GM19239 (cell line): ENCODE measurements at places on chromosomes 16 and 17.

GRCh38 chr17:15931394-15931793, 13.5 kb upstream of the ADORA2B start:
- DNase-seq, result no peak

DNA sequence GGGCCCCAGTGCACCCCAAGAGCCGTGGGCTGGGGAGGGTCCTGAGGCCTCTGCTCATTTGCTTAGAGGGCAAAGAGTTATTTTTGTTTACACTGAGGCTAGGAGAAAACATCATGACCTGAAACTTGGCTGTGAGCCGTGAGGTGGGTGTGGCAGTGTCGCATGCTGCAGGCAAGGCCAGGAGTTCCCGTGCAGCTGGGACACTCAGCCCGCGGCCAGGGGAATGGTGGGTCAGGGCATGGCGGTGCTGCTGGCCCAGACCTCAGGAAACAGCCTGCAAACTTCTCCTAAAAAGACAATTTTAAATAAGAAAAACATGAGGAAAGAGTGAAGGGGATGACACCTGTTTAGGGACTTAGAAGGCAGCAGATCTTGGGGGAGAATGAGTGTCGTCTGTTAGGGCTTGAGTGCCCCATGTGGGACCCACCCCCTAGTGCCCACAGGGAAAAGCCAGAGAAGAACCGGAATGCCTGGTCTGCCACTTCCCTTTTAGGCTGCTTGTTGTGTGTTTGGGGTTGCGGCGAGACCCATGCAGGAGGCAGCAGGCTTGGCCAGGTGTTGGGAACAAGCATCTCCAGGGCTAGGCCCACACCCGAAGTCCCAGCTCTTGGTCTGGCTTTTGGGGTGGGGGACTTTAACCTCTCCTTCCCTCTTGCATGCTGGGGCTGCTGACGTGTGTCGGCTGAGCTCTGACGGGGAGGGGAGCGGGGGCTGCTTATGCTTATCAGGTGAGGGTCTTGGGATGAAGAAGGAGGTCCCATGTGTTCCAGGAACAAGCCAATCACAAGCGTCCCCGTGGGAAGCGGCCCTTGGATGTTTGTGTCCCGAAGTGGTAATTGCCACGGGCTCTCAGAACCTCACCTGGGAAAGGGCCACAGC, 80.9 kb upstream of the GNG13 start:
- no peak for DNase-seq

GRCh38 chr17:38724337-38724988, 5.7 kb upstream of the CISD3 start:
- no peak for DNase-seq

- DNase-seq, result no peak
These were observed 4.8 kb downstream of the DPEP3 start for GRCh38 chr16:67975321-67976105.

- DNase-seq, result no peak
These were observed 20.2 kb downstream of the CA10 start for GRCh38 chr17:52138350-52138749.

DNA sequence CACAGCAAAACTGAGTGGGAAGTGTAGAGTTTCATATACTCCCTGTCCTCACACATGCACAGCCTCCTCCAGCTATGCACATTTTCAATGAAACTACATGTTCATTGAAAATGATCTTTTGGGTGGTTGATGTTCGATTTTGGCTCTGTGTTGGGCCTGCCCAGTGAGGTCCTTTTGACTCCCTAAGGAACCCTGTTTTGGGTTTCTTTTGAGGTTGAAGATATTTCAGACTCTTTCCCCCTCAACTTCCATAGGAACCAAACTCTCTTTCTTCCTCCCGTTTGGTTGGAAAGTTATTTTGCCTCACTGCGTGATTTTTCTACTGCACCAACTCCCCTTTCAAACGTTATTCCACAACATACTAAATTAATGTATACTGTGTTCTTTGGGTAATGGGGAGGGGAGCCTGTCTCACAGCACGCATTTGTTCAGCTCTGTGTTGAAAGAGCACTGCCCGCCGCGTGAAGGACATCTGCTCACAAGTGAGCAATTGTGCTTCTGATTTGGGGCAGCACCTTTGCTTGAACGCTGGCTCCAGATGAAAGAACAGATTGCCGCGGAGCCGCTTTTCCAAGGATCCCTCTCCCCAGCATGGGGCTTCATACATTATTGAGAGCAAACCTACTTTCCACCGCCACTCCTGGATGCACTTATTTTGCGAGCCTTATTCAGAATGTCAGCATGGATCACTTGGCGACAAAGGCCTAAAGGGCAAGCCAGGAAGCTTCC, 385.9 kb downstream of the WWOX start:
- DNase-seq, result no peak

GRCh38 chr17:32174889-32175288, 32.6 kb downstream of the RHOT1 start:
- no peak for DNase-seq

DNA sequence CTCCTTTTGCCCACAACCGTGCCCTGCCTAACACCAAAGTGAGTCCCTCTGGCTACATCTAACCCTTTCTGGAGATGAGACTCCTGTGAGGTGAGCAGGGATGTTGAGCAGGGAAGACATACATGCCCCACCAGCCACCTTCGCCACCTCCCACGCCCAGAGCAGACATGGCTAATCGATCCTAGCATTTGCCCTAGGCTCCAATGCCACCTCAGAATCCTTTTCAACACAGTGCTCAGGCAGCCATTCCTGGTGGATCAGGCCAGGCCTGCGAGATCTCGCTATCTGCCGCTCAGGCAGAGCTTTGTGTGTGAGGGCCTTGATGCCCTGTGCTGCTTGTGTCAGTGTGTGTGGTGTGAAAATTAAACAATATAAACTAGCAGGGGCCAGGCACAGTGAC, 21.0 kb downstream of the SCGB1C2 start:
- no peak for DNase-seq

DNA sequence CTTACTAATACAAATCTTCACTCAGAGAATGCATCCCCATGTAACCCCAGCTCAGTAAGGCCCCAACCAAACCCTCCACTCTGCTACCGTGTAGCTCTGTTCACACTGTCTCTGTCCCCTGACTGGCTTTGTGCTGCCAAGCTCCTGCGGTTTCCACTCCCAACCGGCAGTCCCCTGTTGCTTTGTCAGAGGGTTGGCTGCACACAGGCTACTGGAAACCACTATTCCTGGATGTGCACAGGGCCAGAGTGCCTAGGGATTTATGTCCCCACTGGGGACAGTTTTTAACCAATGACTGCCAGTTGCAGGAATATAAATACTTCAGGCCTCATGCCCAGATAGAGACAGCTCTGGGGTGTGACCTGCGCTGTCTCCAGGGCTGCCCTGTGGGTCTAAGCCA, 157.1 kb upstream of the C16orf82 start:
- no peak for DNase-seq

GRCh38 chr16:71373073-71373472, 14.6 kb downstream of the CALB2 start:
- DNase-seq, result no peak

DNA sequence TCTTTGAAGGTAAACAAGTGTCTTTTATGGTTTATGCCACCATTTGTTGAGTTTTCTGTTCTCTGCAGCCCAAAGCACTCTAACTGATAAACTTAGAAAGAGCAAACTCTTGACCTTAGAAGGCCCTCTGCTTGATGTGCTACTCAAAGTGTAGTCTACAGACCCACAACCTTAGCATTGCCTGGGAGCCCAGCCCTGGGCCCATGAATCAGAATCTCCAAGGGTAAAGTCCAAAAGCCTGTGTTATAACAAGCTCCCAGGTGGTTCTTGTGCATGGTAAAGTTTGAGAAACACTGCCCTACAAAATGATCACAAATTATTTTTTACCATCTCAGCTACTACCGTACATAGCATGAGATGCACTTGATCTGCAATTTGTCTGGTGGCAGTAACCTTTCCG, 6.0 kb downstream of the TOX3 start:
- no peak for DNase-seq

DNA sequence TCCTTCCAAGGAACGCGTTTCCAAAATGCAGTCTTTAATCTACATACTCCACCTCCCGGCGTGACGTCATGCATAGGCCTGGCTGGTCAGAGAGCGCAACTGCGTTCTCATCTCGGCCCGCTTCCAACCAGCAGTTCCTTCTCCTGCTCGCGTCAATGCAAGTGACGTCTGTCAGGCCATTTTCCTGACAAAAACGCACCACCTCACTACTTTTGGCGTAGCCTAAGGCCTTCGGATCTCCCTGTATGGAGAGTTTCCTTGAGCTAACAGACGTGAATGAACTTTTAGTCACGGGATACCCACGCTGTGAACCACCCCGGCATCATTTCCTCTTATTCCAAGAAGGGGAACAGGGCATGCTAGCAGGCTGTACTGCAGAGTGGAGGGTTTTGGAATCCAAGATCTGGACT, 25.0 kb downstream of the TEX14 start:
- no peak for DNase-seq

GRCh38 chr17:6753006-6753445, 2.8 kb upstream of the XAF1 start:
- no peak for DNase-seq

DNA sequence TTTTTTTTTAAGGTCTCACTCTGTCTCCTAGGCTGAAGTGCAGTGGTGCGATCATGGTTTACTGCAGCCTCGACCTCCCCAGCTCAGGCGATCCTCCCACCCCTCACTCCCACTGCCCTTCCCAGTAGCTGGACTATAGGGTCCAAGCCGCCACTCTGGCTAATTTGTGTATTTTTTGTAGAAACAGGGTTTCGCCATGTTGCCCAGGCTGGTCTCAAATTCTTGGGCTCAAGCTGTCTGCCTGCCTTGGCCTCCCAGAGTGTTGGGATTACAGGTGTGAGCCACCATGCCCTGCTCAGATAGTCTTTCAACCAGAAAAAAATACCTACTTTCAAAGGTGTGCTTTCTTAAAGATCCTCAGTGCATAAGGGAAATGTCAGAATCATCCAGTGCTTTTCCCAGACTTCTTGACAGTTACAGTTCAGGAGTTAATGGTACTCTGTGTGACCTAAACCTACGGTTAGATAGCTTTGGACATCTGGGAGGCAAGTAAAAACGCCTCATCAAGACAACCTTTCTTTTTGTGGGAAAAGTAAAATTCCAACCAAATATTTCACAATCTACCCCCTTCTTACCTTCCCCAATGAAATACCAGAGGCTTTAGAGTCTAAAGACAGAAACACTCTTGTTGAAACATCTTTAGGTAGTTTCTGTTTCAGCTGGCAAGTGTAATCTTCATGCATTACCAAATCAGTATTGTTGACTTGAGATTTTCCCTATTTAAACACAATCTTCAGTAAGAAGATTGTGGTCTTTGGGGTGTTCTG, 6.8 kb downstream of the RSPRY1 start:
- DNase-seq, result no peak

DNA sequence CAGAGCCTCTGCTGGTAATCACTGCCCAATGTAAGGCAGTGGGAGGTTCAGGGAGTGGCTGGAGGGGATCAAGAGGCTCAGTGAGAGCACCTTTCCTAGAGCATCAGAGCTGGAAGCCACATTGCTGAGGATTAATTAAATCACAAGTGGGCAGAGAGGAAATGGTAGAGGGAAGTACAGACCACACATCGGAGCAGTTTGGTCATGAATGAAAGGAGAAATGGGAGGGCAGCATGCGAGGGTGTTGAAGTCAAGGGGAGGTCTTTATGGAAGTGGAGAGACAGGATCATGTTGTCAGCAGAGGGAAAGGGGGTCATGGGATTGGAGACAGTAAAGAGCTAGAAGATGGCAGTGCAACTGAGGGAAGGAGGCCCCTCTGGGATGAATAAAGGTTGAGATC, 2.3 kb downstream of the CCL17 start:
- no peak for DNase-seq
